Smooth muscle cell of trachea (primary cell): ENCODE measurements at places on chromosomes 16 and 17. TPM values are rescaled to one million over a fixed set of nuclear protein-coding genes. Genes with fewer than 3 reads are reported as not detected.

The CDK5RAP3 gene
- total RNA-seq, result 108 and 111 TPM in 2 replicates

The SMARCE1 gene
- 82.4 and 89.9 TPM in 2 replicates for total RNA-seq

The GP1BA gene
- not detected in 2 replicates for total RNA-seq

The PRR11 gene
- total RNA-seq, result 2.8 and 20.7 TPM in 2 replicates

The NUDT7 gene
- total RNA-seq, result 9.6 and 10.6 TPM in 2 replicates
